ENCODE measurements at places on chromosomes 2 and 18. TPM values are rescaled to one million over a fixed set of nuclear protein-coding genes. Genes with fewer than 3 reads are reported as not detected.

DNA sequence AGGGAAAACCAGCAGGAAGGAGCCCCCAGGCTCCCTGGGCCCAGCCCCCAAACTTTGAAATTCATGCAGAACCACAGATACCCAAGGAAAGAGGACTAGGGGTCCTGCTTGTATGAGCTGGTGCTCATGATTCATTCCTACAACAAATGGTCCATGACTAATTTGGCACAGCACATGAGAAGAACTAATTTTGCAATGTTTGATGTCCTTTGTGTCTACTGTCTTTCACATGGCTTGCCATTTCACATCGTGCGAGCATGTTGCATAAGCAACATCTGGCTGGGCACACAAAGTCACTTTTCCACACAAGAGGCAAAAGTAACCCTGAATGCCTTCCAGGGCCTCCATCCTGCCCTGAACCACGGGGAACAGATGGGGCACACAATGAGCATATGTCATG, 149.6 kb upstream of the APCDD1 start:
- DNase-seq = no peak

- no peak for DNase-seq
These were observed 372.2 kb downstream of the DSEL start for GRCh38 chr18:67144329-67144728.

ELMOD3 gene
- 8.3 TPM for total RNA-seq

DNA sequence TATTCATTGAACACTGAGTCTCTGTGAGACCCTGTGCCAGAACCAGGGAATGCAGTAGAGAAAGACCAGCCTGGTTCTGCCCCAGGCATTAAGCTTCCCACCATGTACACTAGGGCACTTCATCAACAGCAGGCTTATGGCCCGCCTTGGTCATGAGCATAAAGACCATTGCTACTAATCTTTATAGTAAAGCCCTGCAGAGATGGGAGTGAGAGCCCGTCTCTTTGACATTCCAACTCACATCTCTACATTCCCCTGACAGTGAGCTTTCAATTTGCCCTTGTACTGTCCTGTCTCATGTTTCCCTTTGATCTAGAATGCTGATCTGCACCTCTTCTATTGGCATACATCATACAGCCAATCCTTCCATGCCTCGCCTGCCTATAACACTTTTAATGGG, 211.8 kb upstream of the ARL4C start:
- no peak for DNase-seq

PSMG2 gene
- total RNA-seq = 69.1 TPM

GRCh38 chr18:59783138-59783537, 85.9 kb upstream of the CCBE1 start:
- DNase-seq = peak; percentile 30

DNA sequence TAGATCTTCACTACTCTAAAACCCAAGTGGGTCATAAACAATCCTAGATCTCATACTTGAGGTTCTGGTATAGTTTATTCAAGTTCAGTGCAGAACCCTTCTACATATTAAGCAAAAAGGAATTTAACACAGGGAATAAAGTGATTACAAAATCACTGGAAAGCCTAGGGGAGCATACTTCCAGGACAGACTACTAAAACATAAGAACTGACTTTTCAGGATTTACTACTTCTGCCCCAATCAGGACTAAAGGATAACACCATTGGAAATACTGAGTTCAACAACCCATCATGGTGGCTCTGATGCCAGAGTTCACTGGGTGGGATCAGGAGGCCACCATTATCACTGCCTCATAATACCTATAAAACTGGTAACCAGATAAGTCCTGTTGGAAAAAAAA, 123.6 kb downstream of the DNAH7 start:
- no peak for DNase-seq

- no peak for DNase-seq
These were observed 56.7 kb upstream of the ZNF236 start for GRCh38 chr18:76765649-76766048.

DNA sequence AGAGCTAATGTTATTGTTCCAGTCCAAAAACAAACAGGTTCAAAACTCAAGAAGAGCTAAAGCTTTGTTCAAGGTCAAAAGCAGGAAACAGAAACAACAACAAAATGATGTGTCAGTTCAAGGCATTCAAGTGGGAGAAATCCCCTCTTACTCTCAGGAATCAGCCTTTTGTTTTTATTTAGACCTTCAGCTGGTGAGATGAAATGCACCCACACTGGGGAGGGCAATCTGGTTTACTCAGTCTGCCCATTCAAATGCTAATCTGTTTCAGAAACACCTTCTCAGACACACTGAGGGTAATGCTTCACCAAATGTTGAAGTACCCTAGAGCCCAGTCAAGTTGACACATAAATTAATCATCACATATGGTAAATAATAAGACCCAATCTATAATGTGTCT, 150.6 kb downstream of the TMX3 start:
- DNase-seq = no peak

GALR1 gene
- not detected for total RNA-seq

DNA sequence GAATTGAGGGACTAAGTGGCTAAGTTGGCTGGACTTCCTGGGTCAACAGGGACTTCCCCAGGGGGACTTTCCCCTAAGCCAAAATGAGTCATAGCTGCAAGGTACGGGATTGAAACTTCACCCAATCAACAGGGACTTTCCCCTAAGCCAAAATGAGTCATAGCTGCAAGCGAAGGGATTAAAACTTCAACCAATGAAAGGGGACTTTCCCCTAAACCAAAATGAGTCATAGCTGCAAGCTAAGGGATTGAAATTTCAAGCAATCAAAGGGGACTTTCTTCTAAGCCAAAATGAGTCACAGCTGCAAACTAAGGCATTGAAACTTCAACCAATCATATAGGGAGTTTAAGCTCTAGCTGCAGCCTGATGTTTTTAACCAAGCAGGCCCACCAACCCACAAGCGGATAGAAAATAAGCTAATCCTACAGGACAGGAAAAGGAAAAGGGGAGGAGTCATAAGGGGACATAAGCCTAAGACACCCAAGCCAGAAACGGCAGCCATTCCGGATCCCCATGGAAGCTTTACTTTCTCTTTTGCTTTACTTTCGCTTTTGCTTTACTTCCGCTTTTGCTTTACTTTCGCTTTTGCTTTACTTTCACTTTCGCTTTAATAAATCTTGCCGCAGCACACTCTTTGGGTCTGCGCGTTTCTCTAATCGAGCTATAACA, 1375.4 kb upstream of the CELF4 start:
- no peak for DNase-seq

GRCh38 chr2:181546086-181546485, 88.9 kb downstream of the ITGA4 start:
- no peak for DNase-seq

DNAH6 gene
- not detected for total RNA-seq

GRCh38 chr18:22789600-22789999, 143.5 kb upstream of the RBBP8 start:
- no peak for DNase-seq

GRCh38 chr2:114040826-114041225, 150.9 kb downstream of the ACTR3 start:
- DNase-seq = no peak

- peak; percentile 26 for DNase-seq
These were observed 40.1 kb upstream of the CLASP1 start for GRCh38 chr2:121689356-121689755.

GRCh38 chr18:23883277-23883790, 131.2 kb upstream of the TTC39C start:
- DNase-seq = no peak

DNA sequence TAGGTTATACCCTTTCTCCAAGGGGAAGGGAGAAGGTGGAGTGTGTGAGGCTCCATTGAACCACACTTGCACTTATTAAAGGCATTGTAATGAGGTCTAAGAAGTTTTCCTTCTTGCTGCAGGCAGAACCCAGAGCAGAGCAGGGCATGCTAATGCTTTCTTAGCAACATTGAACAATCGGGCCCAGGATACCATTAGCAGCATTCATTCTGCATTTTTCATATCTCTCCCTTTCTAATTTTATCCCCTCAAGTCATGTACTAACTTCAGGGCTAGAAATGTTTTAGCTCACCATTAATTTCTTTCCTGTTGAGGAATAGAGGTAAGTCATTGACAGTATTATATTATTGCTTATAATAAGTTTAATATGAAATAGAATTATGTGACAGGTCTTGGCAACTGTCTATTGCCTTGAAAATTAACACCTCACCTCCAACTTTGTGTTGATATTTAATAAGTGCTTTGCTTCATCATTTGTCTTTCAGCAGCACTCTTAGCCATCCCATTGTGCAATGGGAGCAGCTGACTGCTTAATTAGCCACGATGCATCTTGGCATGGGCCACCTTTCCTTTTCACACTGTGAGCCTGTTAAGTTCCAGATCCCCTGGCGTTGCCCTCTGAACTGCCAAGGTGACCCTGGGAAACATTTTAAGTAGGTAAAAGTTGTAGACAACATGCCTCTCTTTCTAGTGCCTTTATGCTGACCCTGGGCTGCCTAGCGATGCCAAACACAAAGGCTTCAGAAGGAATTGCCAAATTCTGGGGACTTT, 300.8 kb upstream of the MEX3C start:
- DNase-seq = no peak

All from pulmonary artery endothelial cell (primary cell).